ENCODE measurements at places on chromosomes 1 and 21.

DNA sequence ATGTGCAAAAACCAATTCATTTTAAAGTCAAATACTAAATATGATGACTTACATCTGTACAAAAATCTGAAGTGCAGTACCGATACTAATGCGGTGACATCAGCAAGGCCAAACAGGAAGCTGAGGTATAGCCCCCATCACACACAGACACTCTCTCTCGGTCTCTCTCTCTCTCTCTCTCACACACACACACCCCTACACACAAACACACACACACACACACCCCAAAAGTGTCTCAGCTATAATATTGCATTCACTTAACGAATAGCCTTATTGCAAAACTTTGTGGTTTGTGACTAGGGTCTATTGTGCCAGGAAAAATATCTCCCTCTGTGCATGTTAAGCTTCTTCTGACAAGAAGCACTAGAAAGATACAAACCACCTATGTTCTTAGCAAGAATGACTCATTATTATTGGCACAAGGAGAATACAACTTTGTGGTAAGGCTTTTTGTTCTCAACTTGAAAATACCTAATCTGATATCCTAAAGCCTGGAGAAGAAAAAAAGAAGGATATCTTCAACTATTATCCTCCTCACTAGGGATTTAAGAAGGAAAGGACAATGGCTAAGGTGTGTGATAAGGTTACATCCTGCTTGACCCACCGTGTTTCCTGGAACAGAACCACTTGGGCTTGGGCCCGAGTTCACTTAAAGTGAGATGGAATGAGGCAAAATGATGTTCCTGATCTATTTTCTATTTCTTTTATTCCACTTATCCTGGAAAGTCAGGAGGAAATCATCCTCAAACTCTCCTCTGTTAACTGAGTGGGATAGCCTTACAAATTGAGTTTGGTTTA, 107.1 kb downstream of the NIBAN1 start:
- DNase-seq = no peak

DNA sequence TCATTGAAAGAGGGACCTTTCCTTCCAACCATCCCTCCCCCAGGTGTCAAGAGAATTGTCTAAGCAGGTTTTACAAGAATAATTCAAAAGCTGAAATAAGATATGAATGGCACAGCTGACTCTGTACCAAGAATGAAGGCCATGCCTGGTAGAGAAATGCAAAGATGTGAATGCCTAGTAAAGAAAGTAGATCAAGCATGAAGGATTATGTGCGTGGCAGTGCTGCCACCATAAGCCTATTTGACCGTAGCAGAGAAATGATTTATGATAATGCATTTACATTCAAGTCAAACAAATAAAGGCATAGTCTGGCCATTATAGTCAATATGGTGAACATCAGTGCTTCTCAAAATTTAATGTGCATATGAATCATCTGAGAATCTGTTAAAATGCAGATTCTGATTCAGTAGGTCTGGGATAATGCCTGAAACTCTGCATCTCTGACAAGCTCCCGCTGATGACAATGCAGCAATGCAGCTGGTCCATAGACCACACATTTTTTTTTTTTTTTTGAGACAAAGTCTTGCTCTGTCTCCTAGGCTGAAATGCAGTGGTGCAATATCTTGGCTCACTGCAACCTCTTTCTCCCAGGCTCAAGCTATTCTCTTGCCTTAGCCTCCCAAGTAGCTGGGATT, 16.6 kb upstream of the CLCA4 start:
- no peak for DNase-seq

DNA sequence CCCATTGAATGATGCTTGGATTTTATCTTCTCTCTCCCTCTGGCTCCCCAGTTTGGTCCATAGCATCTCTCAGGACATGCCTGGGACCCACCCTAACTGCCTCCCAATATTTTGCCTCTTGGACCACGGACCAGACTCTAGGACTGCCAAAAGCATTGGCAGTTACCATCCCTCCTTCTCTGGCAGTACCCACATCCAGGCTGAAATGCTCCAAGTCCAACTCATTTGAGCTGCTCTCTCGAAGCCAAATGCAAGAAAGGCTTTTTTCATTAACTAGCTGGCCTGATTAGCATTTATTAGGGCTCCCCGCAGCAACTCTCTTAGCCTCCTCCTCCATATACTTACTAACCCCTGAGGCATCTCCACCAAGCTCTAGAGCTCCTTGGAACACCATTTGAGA, 140.0 kb upstream of the GRIK3 start:
- no peak for DNase-seq

GRCh38 chr21:43328185-43328957, 98.6 kb downstream of the SIK1 start:
- no peak for DNase-seq

DNA sequence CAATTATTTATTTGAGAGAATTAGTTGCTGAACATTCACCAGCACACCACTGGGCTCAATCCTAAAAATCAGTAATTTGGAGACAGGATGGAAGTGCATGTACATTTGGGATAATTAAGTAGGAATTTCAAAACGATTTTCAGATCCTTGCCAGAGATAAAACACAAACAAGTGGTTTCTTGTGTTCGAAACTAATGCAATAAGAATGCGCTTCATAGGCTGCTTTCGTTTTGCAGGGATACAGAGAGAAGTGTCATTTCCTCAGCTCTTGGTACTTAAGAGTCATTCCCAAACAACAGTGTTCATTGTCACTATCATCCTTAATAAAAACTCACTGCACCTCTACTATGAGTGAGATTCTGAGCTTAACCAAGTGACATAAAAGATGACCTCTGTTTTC, 20.6 kb upstream of the USP24 start:
- no peak for DNase-seq

- no peak for DNase-seq
Measured at GRCh38 chr21:42491328-42491727, 4.7 kb downstream of the RSPH1 start.

- DNase-seq = no peak
Measured at GRCh38 chr21:19683492-19683891, 1279.9 kb upstream of the TMPRSS15 start.

- no peak for DNase-seq
Measured at GRCh38 chr1:67824766-67825165, 8.5 kb downstream of the GNG12 start.

- DNase-seq = no peak
Measured at GRCh38 chr1:196858811-196859210, 29.0 kb upstream of the CFHR4 start.

- DNase-seq = peak; percentile 45
Measured at GRCh38 chr1:205933671-205934618, 9.3 kb downstream of the SLC26A9 start.

DNA sequence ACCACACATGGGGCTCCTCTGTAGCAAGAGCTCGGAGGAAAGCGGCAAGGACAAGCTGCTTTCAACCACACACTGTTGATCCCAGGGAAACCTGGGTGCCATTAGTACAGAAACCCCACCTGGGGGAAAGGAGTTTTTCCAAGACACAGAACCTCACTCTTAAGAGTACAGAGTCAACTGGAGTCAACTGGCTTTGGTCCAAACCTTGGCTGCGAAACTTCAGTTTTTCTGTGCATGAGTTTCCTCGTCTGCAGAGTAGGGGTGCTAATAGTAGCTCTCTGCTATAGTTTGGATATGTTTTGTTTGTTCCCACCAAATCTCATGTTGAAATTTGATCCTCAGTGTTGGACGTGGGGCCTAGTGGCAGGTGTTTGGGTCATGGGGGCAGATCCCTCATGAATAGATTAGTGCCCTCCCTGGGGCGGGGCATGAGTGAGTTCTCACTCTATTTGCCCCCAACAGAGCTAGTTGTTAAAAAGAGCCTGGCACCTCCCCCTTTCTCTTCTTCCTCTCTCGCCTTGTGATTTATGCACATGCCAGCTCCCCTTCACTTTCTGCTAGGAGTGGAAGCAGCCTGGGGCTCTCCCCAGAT, 161.1 kb downstream of the PIGK start:
- DNase-seq = no peak

DNA sequence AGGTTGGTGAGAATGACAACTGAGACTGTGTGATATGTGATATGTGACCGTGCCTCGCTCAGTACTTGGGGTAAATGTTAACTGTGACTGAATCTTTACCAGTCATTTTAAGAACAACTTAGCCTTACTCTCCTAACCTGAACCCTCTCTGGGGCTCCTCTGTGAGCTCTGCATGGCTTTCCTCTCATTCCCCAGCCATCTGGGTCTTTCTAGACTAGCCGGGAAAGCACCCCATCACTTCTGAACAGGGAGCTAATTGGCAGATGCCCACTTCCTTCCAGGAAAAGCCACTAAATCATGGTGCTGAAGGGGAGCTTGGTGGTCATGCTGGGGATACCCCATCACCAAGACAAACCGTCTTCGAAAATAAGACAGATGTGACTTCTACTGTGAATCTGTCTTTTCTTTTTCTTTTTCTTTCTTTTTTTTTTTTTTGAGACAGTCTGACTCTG, 16.5 kb upstream of the FOXO6 start:
- no peak for DNase-seq

- DNase-seq = no peak
Measured at GRCh38 chr21:35485364-35485763, 436.3 kb upstream of the RUNX1 start.

GRCh38 chr1:96559707-96560596, 161.6 kb upstream of the PTBP2 start:
- DNase-seq = peak; percentile 51

DNA sequence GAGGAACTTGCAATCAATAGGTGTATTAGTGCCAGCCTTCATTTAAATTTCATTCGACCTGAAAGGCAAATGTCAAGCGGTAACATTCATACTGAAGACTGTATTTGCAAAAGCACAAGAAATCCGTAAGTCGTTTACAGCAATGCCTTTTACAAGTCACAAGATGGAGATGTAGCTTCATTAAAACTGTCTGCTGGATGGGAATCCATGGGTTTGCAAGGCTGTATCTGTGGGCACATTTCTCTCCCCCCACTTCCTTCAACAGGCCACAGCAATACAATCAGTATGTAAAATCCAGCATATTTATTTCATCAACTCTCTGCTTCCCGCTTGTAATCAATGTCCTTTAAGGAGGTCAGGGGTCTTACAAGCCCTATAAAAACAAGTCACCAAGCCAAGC, 147.1 kb downstream of the SLC45A1 start:
- DNase-seq = no peak

DNA sequence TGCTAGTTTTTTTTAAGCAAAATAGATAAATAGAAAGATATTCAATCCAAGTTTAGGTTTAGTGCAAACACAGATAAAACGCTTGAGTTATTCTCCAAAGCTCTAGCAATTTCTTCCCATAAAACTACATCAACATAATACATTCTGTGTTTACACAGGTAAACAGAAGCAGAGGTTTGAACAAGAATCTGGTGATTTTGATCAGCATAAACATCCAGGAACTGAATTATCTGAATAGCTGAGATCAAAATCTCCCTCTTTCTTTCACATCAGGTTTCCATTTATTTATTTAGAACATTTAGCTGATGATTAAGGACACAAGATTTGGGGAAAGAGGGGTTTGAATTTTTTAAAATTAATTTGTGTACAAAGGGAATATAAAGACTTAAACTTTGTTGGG, 1564.6 kb downstream of the MRPL39 start:
- DNase-seq = no peak

GRCh38 chr1:239771550-239771949, 320.1 kb upstream of the FMN2 start:
- no peak for DNase-seq

DNA sequence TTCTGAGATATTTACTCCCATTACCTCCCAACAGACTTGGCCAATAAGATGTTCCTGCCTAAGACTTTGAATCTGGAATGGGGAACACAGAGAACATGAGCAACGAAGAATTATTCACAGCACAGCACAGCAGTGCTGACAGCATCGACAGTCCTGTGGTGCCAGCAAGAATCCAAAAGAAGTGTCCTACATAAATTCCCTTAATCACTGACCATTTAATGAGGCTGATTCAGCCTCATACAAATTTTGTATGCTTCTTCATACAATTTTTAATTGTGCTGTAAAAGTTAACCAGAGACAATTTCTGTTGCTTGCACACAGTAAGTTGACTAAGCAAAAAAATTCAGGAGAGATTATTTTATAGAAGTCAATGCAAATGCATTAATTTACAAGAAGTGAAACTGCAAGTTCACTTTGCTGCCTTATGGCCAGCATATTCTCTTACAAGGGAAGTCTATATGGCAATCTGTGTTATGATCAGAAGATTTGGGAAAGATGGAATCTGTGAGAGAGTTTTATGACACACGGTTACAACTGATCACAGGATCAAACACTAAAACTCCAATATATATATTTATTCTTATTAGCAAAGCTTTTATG, 855.9 kb downstream of the LTN1 start:
- DNase-seq = peak; percentile 36

DNA sequence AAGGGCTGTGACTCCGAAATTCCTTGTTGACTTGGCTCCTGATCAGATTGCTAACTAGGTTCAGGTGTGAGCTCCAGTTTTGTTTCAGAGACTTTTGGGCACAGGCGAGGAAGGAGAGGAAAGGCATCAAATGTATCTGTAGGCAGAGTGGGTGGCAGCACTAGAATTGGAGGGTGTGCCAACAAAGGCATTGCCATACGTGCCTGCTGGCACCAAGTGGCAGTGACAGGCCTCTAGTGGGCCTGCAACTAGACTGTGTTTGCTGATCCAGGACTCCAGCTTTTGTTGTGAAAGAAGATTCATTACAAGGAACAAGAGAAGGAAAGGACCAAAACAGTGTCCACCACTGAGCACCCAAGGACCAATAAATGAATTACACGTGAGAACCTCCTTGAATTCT, 79.5 kb downstream of the TM2D1 start:
- DNase-seq = no peak
